Fibroblast of skin of right biceps (primary cell): ENCODE measurements at places on chromosomes 2 and 18.

GRCh38 chr2:234701421-234701820 lies 204.5 kb upstream of the ARL4C start:
- DNase-seq, result no peak

DNA sequence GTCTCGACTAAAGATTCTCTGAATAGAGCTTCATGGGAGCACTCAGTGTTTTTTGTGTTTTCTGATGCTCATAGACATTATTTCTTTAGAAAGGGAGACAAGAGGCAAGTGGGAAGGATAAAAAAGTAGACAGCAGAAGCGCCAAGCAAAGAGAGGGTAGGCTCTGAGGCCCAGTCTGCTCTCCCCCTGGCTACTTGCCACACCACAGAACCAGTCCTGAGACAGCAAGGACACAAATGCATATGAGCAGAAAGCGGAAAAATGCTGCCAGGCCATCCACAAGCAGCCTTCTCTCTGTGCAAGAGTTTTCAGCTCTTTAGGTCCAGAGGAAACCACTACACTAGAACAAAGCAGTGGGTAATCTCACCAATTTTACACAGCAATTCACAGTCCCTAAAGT lies 285.4 kb downstream of the ZNF521 start:
- peak; percentile 23 for DNase-seq

DNA sequence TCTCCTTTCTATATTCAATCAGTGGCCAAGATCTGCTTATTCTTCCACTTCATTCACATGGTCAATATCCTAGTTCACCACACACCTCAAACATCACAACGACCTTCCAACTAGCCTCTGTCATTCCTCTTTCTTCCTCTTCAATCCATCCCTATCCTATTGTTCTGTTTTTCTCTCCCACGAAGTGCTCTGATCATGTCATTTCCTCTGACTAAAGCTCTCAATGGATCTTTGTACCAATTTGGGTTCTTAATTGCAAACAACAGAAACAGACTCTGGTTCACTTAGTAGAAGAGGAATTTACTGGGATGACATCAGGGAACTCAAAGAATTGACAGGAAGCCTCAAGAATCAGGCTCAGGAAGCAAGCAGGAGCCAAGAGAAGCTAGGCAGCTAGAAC lies 23.5 kb downstream of the WNT10A start:
- DNase-seq, result no peak

- peak; percentile 55 for DNase-seq
Measured at GRCh38 chr2:106575955-106576354, 88.8 kb downstream of the CD8B2 start.

DNA sequence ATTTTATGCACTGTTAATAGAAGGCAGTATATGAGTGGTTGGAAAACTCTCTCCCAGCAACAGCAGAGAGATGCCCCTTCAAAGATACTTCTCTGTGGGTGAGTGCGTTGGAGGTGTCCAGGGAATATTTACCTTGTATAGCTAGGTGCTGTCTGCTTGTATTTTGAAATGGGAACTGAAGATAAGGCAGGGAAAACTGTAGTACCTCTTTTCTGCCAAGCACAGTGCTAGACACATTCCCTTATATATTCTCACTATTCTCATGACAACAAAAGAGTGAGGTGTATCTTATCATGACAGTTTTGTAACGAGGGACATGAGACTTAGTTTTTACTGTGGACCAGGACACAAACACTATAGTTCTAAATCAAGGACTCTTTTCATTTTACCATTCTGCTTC lies 2.1 kb downstream of the TTC39C start:
- no peak for DNase-seq

- DNase-seq, result no peak
Measured at GRCh38 chr2:20608666-20609348, 42.1 kb downstream of the HS1BP3 start.

GRCh38 chr2:85215448-85216401 lies 82.5 kb downstream of the TCF7L1 start:
- DNase-seq, result peak; percentile 96

DNA sequence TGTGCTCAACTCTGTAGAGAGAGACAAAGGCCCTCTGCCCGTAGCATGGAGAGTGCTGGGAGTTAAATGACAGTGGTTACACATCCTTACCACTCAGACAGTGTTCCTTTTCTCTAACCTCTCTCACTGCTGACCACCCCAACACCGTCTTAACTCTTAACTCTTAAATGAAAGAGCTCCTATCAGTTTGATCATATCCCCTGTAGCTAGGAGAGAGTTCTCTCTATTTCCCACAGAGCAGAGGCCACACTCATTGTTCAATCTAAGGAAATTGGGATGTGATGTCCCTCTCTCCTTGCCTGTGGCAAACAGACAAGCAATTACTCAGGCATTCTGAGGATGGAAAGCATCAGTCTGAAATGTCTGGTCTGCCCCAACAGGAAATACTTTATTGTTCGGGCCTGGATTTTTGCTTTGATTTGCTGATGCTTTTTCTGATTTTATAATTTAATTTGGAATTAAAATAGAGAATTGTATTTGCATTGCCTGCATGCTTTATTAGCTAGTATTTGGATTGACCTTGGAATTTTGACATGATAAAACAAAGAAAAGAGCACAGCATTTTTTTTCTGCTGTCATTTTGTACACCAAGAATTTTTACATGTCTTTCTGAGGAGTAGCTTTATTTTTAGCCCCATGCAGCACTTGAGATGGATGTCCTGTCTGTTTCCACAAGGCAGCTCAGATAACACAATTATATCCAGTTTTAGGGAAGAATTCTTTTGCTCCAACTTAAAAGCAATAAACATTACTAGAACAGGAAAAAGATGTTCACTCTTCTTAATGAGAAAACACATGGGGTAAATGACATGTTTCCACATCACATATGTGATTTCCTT lies 27.7 kb upstream of the IER3IP1 start:
- DNase-seq, result no peak

GRCh38 chr2:84320940-84321339 lies 138.1 kb downstream of the SUCLG1 start:
- no peak for DNase-seq

- no peak for DNase-seq
Measured at GRCh38 chr2:70044290-70045040, 42.8 kb upstream of the PCBP1 start.

GRCh38 chr2:85662899-85663593 lies 5.0 kb downstream of the SFTPB start:
- DNase-seq, result peak; percentile 81

GRCh38 chr2:107128381-107128780 lies 242.4 kb upstream of the ST6GAL2 start:
- DNase-seq, result no peak

- no peak for DNase-seq
Measured at GRCh38 chr2:157899125-157899839, 23.2 kb upstream of the ACVR1 start.

- no peak for DNase-seq
Measured at GRCh38 chr2:36170805-36171204, 184.8 kb upstream of the CRIM1 start.

- no peak for DNase-seq
Measured at GRCh38 chr2:185970148-185970852, 231.7 kb downstream of the FSIP2 start.

GRCh38 chr2:898319-898718 lies 52.3 kb upstream of the SNTG2 start:
- no peak for DNase-seq

DNA sequence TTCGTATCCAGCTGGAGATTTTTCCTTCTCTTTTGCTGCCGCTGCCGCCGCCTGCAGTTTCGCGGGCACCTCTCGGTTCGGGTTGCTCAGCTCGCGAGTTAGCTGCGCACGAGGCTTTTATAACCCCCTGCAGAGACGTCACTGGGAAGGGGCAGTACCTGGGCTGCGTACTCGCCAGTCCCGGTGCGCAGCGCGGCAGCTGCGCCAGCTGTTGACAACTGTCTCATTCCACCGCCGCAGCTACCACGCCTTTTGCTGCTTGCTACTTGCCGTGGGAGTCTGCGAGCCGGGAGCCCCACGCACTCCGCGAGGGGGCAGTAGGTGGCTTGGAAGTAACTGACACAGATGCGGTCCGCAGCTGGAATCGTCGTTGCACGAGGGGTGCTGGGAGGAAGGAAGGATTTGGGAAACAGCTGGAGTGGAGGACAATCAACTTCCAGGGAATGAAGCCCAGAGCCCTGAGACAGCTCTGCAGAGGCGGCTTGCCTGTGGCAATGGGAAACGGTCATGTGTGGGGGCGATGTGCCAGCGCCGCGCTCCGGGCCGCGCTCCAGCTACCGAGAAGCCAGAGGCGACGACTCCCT lies at the start of gene TACR1:
Gene TACR1, minus strand, starts transcription at position 93 of the 584 bp plus-strand sequence. CDS start 586 bp downstream, outside the sequence.
- DNase-seq, result peak; percentile 64

GRCh38 chr2:227783404-227784138 lies 30.1 kb upstream of the CCL20 start:
- DNase-seq, result no peak

DNA sequence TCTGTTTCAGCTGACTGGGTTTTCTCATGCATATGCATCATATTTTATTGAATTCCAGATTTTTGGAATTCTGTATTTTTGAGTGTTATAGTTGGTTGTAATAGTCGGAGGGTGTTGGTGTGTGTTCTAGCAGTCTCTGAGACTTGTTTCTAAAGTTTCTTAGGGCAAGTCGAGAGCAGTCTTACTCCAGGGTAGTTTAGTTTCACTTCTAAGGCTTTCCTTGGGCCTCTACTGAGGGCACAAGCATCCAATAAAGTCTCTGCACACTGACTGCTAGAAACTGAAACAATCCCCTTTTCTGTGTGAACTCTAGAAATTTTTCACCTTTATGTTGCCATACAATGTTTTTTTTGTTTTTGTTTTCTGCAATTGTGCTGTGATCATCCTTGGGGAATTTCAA lies 663.7 kb upstream of the LRATD1 start:
- DNase-seq, result no peak

DNA sequence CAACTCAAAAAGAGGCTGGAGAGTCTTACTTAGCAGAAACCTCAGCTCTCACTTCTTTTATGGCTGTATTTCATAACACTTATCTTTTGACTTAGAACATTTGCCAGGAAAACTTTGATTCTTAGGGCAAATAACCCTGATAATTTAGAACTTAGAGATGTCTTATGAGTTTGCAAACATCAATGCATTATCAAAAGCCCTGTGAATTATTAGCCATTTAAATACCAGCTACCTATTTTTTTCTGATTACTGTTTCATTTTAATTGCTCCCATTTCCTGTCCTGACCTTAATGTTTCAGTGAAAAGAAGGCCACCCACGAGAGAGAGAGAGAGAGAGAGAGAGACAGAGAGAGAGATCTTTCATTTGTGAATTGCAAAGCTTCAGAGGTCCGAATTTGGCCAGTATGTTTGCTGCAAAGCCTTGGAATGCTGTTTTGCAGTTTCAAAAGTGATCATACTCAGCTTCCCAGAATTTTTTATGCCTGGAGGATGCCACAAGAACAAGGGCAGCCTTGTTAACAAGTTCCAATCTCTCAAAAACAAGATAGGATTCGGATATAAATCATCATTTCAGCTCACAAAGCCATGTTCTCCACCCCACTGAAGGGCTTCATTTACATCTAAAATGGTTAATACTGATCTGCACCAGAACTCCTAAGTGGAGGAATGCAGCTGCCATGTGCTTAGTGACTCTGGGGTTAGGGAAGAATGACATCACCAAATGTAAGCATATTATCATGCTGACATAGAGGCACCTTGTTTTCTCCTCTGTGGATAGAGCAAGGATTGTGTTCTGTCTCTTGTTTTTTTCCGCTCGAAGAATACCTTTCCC lies 478.2 kb downstream of the ARHGAP15 start:
- peak; percentile 18 for DNase-seq

DNA sequence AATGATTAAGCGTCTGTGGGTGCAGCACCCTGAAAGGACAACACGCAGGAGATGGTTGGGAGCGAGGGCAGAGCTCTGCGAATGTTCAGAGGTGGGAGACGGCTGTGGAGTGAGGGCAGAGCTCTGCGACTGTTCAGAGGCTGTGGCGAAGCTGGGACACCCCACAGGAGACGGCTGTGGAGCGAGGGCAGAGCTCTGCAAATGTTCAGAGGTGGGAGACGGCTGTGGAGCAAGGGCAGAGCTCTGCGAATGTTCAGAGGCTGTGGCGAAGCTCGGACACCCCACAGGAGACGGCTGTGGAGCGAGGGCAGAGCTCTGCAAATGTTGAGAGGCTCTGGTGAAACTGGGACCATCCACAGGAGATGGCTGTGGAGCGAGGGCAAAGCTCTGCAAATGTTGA lies 40.0 kb upstream of the SNTG2 start:
- no peak for DNase-seq

DNA sequence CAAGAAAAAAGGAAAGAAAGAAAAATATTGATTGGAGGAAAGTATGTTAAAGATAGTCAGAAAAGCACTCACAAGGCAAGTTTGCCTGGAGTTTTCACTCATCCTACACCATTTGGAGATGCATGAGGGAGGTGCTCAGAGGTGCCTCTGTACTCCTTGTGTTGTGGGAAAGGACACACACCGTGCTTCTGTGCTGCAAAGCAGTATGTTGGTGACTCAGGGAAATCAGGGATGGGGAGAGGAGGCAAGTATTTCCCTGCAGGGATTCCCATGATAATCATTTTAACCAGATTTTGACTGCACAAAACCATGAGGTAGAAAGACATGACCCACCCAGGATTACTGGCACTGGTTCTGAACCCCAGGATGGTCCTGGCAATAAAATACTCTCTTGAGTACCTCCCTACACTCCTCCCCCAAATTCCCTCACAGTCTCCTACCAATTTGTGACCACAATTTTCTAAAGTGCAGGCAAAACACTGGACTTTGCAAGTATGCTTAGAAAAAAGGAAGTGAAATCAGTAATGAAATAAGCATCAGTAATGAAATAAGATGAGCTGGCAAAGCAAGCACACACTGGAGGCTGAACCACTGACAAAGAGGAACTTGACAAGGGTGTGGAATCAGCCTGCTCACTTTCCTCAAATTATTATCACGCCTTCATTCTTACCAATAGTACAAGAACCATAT lies 155.5 kb upstream of the ACVR2A start:
- no peak for DNase-seq

DNA sequence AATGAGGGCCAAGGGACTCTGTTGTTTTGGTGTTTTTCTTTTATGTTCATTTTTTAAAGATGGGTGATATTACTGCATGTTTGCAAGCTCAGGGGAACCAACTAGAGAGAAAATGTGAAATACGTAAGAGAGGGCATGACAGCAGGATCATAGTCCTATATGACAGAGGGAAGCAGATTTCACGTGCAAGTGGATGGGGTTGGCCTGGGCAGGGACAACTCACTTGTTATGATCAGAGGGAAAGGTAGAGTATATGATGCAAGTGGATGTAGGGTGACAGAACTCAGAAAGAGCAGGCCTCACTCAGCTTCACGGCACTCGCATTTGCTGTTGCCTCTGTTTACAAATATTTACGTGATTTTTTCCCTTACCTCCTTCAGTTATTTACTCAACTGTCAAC lies 67.0 kb downstream of the OLA1 start:
- no peak for DNase-seq

DNA sequence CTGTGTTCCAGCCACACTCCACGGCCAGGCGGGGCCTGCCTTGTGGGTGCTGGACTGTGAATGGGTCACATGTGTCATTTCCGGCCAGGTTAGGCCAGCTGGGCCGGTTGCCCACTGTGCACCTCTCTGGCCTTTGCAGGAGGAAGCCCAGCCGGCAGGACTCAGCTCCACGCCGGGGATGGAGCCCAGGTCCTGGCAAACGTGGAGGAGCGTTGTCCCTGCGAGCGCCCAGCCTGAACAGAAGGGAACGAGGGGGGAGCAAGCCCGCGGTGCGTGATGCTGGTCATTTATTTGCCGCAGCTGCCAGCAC lies 152.9 kb downstream of the PXDN start:
- DNase-seq, result no peak
